ENCODE measurements at places on chromosomes 1 and 21.

- no peak for DNase-seq
Measured at GRCh38 chr21:41167348-41168342, at the start of gene BACE2. Gene BACE2 (plus strand): TSS chr21:41168160. CDS start chr21:41168264, 104 bp downstream.

DNA sequence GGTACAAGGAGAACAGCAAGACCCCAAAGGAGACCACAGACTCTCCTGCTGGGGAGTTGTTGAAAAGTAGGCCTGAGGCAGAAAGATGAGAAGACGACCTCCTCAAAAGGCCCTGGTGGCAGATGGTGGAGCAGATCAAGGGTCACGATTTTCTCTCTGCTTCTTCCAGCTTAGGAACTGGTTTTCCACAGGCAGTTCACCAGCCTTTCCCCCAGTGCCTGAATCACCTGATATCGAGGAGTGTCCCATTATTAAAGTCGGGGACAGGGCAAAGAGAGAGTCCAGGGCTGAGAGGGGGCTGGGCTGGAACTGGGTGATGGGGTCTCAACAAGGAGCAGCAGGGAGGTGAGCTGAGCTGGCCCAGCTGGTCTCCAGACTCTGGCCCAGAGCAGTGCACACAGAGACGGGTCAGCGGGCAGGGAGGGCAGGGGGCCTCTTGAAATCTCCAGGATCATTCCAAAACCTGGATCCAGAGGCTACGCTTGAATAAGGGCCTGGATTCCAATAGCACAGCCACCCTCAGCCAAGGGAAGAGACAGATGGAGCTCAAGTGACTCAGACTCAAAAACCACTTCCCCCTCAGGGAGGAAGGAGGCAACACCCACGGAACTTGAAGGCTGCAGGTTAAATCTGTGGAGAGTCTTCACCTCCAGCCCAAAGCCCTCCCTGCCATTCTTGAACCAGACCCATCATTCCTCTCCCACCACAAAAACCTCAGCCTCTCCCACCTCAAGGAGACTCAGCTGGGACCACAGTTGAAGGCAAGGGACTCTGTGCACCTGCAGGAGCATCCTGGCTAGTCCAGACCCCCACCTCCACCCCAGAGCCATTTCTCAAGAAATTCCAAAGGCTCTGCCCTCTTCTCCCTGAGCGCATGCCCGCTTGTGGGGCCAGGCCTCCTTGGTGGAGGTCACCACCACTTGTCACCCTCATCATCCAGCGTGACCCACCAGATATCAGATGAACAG, at the start of gene S100A5:
TSS of gene S100A5 (minus strand) at position 541 of the 968 bp plus-strand sequence. CDS start 743 bp downstream, outside the sequence.
- peak; percentile 84 for DNase-seq

DNA sequence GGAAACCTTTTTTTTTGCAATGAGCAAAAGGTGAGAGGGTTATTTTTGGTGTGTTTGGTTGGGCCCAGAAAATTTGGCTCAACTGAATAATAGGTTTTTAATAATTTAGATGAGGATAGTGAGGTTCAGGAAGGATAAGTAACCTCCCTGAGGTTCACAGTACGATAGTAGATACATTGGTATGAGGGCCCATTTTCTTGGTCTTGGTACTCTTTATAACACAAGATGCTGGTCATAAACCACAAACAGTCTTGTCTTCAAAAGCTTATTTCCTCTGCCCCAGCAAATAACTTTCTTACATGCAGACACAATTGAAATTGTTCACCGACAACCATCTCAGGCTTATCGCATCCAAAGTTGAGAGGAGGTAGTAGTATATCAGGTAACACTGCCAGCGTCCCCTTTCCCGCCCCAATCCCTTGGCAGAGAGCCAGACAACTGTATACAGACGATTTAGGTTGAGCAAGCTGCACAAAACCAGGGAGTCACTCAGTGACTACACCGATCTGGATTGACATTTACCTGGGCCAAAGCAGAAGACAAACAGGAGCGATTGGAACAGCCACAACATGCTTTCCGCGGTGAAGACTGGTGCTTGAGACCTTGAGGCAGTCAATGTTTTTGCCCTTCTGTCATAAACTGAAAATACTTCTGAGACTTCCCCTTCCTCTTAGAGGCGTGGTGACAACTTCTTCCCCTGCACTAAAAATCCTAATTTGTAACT, at the start of gene SLAMF6:
TSS of gene SLAMF6 (minus strand) at position 634 of the 724 bp plus-strand sequence. CDS start at position 571, 63 bp downstream.
- peak; percentile 71 for DNase-seq

DNA sequence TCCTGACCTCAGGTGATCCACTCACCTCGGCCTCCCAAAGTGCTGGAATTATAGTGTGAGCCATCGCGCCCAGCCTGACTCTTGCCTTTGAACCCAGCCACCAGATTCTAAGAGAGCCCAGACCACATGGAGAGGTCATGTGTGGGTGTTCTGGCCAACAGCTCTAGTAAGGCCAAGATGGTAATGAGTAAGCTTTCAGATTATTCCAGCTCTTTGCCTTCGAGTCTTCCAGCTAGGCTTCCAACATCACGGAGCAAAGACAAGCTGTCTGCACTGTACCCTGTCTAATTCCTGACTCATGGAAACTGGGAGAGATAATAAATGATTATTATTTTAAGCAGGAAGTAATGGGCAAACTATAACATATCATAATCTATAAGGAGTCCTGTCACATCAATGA, 14.8 kb upstream of the ZFP69B start:
- DNase-seq: no peak

DNA sequence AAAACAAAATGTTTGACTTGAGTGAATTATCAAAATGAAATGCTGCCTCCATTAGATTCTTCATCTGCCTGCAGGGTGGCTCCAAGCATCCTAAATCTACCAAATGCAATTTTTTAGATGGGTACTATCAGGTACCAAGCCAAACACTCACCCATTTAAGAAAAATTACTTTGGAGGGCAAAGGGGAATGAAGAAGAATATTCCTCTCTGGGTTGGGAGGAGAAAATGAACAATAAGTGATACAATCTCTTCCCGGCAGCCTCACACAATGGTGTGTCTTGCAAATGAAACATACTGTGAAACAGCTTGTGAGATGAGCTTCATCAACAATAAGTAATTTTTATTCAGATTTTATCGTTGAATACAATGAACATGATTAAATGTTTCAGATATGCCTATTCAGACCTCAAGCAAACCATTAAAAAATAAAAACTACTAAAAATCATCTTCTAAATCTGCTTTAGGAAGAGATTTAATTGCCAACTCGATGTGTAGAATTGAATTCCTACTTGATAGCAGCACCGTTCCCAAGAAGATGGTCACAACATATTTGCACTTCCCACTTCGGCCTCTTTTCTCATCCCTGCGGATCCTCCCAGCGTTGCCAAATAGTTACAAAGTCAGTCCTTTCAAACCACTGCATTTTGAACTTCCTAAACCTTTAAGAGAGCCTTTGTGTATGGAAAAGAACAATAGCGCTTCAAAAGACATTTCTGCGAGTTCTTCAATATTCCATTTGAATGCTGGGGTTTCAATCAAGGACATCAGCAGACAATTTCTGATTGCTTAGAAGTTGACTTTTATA, 2.7 kb downstream of the DAB1 start:
- DNase-seq: no peak

- DNase-seq: no peak
Measured at GRCh38 chr1:206596319-206596666, 16.0 kb downstream of the EIF2D start.

- DNase-seq: no peak
Measured at GRCh38 chr1:243963571-243963970, 87.5 kb upstream of the ZBTB18 start.

- DNase-seq: peak; percentile 29
Measured at GRCh38 chr21:35428489-35428888, 379.4 kb upstream of the RUNX1 start.

GRCh38 chr1:7302126-7302525, 469.0 kb upstream of the VAMP3 start:
- DNase-seq: no peak

GRCh38 chr1:43706598-43707189, 642 bp upstream of the ST3GAL3 start:
- DNase-seq: no peak

GRCh38 chr1:42006836-42007235, 88.1 kb upstream of the HIVEP3 start:
- no peak for DNase-seq

GRCh38 chr1:117883616-117884015, 45.8 kb downstream of the GDAP2 start:
- no peak for DNase-seq

- DNase-seq: no peak
Measured at GRCh38 chr1:29641921-29642320, 405.6 kb downstream of the PTPRU start.

- DNase-seq: no peak
Measured at GRCh38 chr1:9058465-9058864, 11.0 kb downstream of the SLC2A5 start.

DNA sequence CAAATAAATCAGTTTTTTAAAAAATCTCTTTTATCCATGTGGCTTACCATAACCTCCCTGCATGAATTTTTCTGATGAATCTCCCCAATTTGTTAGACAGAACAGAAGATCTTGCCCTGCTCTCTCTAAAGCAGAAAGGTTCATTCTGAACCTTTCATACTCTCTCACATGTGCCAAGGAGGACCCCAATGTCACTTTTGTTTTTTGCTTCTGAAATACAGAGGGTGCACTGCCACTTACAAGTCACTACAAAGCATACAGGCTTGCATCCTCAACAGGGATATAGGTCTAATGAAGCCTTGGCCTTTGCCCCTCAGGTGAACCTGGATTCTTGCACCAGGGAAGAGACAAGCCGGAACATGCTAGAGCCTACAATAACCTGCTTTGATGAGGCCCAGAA, 4.8 kb downstream of the RGS4 start:
- DNase-seq: no peak

GRCh38 chr1:218759795-218760194, 413.9 kb upstream of the LYPLAL1 start:
- DNase-seq: no peak

- DNase-seq: no peak
Measured at GRCh38 chr1:230120289-230120920, 53.4 kb downstream of the GALNT2 start.

GRCh38 chr1:115436596-115436995, 98.5 kb upstream of the NGF start:
- no peak for DNase-seq

DNA sequence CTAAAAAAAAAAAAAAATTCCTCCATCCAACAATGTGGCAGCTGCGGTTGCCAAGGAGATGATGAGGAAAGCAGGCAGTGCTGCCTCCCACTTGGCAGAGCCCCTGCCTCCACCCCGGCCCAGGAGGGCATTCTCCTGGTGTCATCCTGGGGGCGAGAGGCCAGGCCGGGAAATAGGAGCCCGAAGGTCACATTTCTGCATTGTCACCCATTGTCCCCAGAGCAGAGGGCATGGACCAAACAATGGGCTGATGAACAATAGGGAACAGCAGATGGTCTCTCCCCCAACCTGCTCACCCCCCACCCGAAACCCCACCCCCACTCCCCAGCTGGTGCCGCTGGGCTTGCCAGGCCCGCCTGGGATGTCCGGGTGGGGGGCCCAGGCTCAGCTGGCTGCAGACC, 37.3 kb downstream of the CAMK2N1 start:
- DNase-seq: no peak

GRCh38 chr1:231519166-231519565, 9.3 kb upstream of the TSNAX start:
- DNase-seq: no peak

DNA sequence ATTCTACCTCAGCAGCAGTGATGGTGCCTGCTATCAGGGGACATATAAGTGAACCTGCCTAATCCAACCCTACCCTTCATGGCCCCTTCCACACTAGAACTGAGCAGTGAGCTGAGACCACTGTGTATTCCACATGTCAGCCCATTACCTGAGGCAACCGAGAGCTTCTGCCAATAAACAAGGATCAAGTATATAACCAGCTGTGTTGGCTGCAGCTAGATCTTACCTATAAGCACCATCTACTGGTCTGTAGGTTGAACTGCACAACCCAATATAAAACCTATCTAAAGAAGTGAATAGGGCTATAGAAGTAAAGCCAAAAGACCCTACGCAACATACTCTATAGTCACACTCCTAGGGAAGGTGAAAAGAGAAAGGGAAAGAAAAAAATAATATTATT, 376.9 kb downstream of the HHIPL2 start:
- DNase-seq: no peak

GRCh38 chr21:36463204-36463603, 16.7 kb downstream of the CLDN14 start:
- no peak for DNase-seq

DNA sequence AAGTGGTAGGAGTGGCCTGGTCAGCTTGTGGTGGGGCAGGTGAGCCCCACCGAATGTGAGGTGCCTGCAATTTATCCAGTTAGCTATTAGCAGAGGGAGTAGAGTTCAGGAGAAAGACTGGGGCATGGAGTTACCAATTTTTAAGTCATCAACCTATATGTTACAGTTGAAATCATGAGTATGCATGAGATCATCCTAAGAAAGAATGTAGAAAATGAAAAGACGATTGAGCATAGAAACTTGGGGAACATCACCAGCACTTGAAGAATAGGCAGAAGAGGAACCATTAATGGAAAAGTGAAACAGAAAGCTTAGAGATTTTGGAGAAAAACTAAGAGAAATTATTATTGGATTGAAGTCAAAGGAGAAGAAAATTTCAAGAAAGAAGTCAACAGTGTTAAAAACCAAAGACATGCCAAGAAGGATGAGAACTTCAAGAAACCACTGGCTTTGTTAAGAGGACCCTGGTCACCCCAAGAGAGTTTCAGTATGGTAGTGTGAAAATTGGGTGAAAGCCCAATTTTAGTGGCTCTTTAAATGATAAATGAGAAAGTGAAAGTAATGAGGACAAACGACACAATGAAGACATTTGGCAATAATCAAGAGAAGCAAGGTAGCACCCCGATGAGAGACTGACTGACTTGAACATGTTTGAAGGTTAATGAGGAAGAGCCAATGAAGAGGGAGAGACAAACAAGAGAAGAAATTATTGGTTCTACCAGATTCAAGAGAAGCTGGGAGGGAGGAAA, 36.7 kb downstream of the DNASE2B start:
- DNase-seq: peak; percentile 33

GRCh38 chr1:62356257-62356835, 37.1 kb upstream of the KANK4 start:
- peak; percentile 1 for DNase-seq

GRCh38 chr1:64921771-64922170, 44.6 kb downstream of the JAK1 start:
- no peak for DNase-seq

GRCh38 chr1:48644905-48645605, 131.6 kb downstream of the BEND5 start:
- no peak for DNase-seq

GRCh38 chr21:28447462-28447861, 545.2 kb downstream of the LTN1 start:
- no peak for DNase-seq

DNA sequence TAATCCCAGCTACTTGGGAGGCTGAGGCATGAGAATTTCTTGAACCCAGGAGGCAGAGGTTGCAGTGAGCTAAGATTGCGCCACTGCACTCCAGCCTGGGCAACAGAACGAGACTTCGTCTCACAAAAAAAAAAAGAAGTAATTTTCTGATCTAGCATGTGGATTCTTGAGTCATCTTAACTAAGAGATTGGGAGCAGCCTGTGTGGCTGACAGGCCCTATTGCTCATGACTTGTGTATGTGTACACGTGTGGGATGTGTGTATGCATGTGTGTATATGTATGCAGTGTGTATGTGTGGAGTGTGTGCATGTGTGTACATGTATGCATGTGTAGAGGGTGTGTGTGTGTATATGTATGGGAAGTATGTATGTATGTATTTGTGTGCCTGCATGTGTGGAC, 29.5 kb downstream of the DOP1B start:
- no peak for DNase-seq

GRCh38 chr1:41407664-41408252, 46.5 kb downstream of the FOXO6 start:
- no peak for DNase-seq

Measured in CD4-positive, alpha-beta T cell treated with Interleukin-4 for 4 hours (primary cell).